ENCODE measurements at places on chromosomes 7 and 10.

DNA sequence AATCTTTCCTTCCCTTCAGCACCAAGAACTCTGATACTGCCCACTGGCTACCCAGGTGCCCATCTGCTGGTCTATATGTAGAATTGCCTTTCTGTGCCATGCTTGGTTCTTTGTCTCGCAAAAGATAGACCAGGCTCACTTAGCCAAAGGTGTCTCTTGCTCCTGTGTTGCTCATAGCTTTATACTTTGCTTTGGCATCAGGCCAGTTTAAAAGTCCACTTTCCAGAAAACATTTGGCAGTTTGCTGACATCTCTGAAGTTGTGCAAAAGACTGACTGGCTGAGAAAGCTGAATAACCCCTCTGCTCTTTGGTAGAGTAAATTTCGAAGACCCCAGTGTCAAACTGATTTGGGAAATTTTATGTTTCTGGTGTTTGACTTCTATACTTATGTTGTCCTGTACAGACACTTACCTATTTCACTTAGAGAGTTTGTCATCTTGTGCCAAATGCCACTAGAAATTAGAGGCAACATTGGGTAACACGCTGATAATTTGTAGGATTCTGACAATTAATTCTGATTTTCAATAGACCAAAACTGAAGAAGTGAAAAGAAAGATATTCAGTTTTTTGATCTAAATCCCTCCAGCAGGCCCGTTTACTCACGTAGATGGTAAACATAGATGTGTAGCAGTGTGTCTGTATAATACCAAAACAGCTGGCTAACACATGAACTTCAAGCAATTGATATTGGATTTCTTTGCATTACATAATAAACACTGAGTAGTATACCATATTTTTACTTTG, 91.1 kb downstream of the CPED1 start:
- DNase-seq: peak; percentile 7

- peak; percentile 57 for DNase-seq
Observed at GRCh38 chr7:24751484-24751883, 5.8 kb downstream of the GSDME start.

GRCh38 chr7:94289071-94289470, 105.6 kb upstream of the COL1A2 start:
- peak; percentile 79 for DNase-seq

DNA sequence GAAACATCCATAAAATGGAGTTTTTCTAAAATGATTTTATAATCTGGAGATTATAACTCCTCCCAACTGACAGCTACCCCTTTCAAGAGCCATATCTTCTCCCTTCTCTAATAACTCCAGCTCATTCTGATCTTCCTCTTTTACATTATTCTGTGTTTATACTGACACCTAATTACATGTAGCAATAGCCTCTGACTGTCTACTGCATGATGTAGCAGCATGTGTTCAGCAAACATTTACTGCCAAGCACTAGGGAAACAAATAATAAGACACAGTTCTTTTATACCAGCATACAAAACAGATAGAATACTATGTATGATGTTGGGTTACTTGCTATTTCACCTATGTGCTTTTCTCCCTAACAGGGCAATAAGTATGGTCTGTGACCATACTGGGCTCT, 20.7 kb downstream of the RBM28 start:
- DNase-seq: no peak

- no peak for DNase-seq
Observed at GRCh38 chr7:104980841-104981671, 32.9 kb upstream of the KMT2E start.

DNA sequence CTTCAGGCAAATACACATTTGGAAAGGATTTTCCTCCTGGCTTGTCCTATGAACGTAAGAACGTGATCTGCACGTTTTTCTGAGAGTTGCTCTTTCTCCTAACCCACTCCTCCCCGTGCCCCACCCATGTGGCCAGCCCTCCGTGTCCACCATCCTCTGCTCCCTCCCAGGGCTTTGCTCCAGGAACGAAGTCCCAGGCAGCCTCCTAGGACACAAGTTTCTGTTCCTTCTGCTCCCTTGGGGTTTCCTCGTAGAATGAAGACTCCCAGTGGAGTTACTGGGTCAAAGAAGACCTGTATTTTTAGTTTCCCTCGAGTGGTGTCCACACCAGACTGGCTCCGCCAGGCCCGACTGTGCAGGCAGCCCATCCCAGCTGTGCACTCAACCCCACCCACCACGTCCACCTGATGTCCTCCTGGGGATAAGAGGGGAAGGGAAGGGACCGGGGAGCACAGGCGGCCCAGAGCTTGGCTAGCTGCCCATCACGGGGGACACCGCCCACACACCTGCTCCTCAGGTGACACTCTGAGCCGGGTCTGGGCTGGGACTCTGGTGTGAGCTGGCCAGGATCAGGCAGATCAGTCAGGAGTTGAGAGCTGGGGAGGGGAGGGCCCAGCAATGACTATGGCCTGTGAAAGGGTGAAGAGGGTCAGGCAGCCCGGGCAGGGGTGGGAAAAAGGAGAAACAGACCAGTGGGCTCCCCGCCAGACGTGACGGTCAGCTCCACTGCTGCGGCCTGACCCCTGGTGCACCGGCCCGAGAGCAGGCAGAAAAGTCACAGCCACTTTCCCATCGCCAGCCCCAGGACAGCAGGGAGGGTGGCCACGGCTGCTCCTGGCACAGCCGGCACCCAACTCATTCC, 54.3 kb upstream of the PPP2R2D start:
- no peak for DNase-seq

DNA sequence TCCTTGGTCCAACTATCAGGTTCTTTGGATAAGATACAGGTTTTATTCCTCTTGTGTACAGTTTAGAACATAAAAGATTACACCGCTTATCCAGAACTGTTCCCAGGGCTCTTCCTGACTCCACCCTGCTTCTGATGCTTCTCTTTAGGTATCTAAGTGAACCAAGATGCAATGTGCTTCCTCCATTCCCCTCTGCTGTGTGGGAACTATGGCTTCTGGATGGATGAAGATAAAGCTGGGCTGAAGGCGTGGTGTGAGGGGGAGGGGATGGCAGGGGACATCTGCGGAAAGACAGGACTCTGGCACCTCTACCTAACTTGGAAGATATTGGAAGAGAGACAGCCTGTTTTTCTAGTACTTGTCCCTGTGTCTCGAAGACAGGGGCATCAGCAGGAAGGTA, 209.9 kb upstream of the TBX20 start:
- DNase-seq: no peak

DNA sequence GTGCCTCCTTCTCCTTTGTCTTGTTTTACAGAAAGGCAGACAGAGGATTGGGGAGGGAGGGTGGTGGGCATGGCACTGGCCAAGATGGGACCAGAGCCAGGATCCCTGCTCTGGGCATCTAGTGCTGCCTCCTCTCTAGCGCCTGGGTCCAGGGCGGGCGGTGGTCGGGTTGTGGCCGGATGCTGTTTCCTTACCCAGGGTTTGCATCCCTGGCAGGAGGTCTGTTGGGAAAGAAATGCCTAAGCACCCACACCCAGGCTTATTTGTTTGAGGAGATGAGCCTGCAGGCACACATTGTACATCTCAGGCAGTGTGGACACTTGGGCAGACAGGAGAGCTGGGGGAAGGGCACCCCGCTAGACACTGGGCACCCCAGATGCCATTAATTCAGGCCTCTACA, 102.3 kb upstream of the PCBD1 start:
- no peak for DNase-seq

- no peak for DNase-seq
Observed at GRCh38 chr10:38146579-38147333, 52.6 kb downstream of the ZNF37A start.

Data from astrocyte (in vitro differentiated cells and primary cell).